Uterus (tissue), 4 donors: ENCODE measurements at places on chromosomes 3 and 15. TPM values are rescaled to one million over a fixed set of nuclear protein-coding genes. Genes with fewer than 3 reads are reported as not detected.

C3orf22 gene
- total RNA-seq, result not detected

TF gene
- total RNA-seq, result not detected

DNA sequence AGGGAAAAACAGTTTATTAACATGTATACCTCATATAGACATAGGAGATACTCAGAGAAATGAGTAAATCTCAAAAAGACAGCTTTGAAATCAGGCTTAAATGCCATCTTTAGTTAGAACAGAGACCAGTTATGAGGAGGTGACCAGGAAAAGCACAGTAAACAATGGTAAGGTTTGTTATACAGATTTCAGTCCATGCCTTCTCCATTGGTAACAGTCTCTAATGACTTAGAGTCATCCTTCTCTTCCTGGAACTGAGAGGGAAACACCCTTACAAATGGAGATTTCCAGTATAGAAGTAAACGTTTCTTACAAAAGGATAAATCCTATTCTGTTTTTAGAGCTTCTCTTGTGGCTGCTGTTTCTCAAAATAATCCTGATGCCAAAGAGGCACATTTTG, 476.3 kb upstream of the NAALADL2 start:
- no peaks in the 10 kb centered on the region for H3K27me3 ChIP-seq
- no peak for DNase-seq
- no peak overlapping the region for H3K27ac ChIP-seq
- no peaks in the 10 kb centered on the region for H3K4me1 ChIP-seq
- H3K36me3 ChIP-seq, result no peaks in the 10 kb centered on the region

DNA sequence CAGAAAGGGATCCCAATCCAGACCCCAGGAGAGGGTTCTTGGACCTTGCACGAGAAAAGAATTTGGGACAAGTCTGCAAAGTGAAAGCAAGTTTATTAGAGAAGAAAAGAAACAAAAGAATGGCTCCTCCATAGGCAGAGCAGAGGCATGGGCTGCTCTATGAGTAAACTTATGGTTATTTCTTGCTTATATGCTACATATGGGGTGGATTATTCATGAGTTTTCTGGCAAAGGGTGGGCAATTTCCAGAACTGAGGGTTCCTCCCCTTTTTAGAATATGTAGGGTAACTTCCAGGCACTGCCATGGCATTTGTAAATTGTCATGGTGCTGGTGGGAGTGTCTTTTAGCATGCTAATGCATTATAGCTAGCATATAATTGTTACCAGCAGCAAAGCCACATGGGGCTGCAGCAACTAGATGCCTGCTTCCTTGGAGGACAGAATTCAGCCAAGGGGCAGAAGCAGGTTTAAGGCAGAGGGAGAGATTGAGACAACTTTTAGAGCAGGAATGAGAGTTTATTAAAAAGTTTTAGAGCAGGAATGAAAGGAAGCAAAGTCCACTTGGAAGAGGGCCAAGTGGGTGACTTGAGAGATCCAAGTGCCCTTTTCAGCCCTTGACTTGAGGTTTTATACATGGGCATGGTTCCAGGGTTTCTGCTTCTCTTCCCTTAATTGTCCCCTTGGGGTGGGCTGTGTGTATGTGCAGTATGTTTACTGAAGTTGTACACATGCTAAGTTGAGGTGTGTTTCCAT, 41.3 kb downstream of the METTL6 start:
- H3K36me3 ChIP-seq, result no peaks in the 10 kb centered on the region
- no peak for DNase-seq
- H3K4me3 ChIP-seq, result no peak overlapping the region
- no peak overlapping the region for H3K27ac ChIP-seq
